HTR-8/SVneo (cell line): ENCODE measurements at places on chromosomes 5 and 9.

GRCh38 chr5:178389796-178390195, 157.2 kb upstream of the PHYKPL start:
- DNase-seq: no peak

- no peak for DNase-seq
Measured at GRCh38 chr5:98102936-98103335, 670.5 kb upstream of the RGMB start.

- no peak for DNase-seq
Measured at GRCh38 chr5:122138356-122138755, 9.0 kb downstream of the ZNF474 start.

DNA sequence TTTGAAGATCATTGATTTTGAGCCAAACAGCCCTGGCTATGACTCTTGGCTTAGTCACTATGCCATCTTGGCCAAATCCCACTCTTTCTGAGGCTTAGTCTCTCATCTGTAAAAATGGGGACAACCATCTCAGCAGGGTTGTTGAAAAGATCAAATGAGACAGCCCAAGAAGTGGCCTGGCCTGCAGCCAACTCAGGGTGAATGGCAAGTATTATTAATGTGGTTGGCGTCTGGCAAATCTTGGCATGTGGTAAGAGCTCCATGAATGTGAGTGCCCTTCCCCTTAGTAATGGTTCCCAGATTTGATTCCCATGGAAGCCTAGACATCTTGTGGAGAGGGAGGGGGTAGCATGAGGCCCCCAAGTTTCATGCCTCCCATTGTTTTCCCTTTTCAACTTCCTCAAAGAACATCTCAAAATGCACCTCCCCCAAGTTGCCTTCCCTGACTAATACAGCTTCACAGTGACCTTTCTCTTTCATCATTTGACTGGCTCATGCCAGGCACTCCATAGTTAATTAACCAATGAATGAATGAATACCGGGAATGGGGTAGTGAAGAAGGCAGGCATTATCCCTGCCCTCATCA, 11.8 kb upstream of the TGFBI start:
- DNase-seq: no peak

- no peak for DNase-seq
Measured at GRCh38 chr9:73548201-73548600, 396.5 kb downstream of the ANXA1 start.

- no peak for DNase-seq
Measured at GRCh38 chr9:19185191-19185590, 45.3 kb upstream of the DENND4C start.

GRCh38 chr9:95104980-95105379, 212.5 kb downstream of the FANCC start:
- DNase-seq: no peak

GRCh38 chr5:139438707-139439012, 665 bp downstream of the DNAJC18 start:
- no peak for DNase-seq

GRCh38 chr5:131221008-131221703, 42.7 kb upstream of the CDC42SE2 start:
- no peak for DNase-seq

DNA sequence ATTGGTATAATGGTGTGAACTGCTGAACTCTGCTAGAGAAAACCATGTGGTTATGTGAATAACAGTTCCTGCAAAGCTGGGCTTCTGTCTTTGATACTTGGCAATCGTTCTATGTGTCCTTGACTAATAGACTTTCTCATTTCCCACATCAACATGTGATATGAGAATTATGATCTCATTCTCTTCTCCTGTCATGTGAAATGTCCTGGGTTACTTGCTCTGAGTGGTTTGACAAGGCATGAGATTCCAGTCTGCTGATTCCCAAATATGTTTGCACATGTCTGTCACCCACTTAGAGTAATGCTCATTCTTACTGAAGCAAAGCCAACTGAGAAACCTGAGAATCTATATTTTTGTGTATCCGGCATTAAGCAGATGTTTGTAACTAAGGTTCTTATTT, 141.2 kb downstream of the PARP8 start:
- no peak for DNase-seq

- no peak for DNase-seq
Measured at GRCh38 chr5:142904416-142904815, 134.2 kb downstream of the ARHGAP26 start.

DNA sequence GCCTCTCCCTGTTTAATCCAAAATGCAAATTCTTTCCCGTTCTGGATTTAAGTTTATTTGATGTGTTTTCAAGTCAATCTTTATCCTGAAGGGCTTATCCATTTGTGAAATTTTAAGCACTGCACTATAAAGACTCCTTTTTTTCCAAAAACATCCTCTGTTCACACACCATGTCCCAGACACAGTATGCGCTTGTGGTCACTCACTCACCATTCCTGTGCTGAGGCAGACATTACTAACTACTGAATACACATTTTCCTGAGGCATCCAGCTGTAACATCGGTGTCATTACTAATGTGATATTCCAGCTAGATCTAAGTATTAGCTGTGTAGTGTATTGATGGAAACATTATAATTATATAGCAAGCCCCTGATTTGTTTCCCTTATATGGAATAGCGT, 298.4 kb downstream of the KCTD16 start:
- DNase-seq: no peak
